ENCODE measurements at places on chromosomes 3 and 15. TPM values are rescaled to one million over a fixed set of nuclear protein-coding genes. Genes with fewer than 3 reads are reported as not detected.
A peak's percentile ranks its signal among the peaks of the same experiment; 100 is the strongest.

GRCh38 chr3:41638381-41638780, 323.5 kb downstream of the ULK4 start:
- no peak for DNase-seq

GRCh38 chr15:28125673-28126651, 26.8 kb upstream of the OCA2 start:
- no peak for DNase-seq

DNA sequence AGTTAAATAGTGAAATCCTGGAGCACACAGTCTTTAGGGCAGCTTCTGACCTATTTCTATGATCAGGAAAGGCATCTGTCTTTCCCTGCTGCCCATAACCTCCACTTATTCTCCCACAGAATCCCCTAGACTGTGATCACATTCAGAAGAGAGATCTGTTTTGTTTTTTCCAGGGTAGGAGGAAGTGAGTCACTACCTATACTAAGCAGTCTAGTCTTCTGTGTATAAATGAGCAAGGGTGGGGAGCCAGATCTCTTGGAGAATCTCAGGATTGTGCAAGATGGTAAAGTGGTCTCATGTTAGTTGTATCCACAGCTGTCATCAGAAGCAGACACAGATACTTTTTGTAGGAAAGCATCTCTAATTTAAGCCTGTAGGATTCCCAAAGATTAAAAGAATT, 11.8 kb upstream of the FBXO22 start:
- DNase-seq: no peak

The GRM2 gene
- 0.05 TPM for total RNA-seq

DNA sequence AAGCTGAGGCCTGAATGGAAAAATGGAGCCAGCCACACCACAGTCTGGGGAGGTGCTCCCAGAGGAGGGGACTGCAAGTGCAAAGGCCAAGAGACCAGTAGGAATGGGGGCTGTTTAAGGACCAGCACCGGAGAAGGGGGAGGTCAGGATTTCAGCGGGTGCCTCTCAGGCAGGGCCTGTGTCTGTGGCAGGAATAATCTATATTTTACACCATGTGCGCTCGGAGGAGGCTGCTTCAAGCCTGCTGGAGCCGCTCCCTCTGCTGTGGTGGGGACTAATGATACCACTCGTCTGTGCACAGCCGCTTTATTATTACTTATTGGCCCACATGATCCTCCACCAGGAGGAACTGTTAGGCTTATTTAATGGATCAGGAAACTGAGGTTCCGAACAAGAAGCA, 45.3 kb downstream of the TPRA1 start:
- no peak for DNase-seq

GRCh38 chr3:188309437-188310269, 155.7 kb downstream of the LPP start:
- peak; percentile 54 for DNase-seq

The GOLGA8M gene
- not detected for total RNA-seq

DNA sequence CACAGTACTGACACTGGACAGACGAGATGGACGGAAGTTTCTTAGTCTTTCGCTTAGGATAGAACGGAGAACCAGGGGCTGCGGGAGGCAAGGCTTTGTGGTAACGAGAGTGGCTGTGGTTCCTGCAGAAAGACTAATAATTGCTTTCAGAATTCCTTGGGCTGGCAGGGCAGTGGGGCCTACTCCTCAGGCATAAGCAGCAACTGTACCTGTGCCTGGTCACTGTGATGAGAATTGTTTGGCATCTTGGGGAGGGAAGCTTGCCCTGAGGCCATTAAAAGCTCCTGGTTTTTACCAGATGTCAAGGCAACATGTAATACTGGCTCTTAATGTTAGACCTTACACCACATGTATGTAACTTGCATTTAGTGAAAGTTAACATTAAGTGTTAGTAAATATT, 7.6 kb downstream of the NIPA2 start:
- no peak for DNase-seq

DNA sequence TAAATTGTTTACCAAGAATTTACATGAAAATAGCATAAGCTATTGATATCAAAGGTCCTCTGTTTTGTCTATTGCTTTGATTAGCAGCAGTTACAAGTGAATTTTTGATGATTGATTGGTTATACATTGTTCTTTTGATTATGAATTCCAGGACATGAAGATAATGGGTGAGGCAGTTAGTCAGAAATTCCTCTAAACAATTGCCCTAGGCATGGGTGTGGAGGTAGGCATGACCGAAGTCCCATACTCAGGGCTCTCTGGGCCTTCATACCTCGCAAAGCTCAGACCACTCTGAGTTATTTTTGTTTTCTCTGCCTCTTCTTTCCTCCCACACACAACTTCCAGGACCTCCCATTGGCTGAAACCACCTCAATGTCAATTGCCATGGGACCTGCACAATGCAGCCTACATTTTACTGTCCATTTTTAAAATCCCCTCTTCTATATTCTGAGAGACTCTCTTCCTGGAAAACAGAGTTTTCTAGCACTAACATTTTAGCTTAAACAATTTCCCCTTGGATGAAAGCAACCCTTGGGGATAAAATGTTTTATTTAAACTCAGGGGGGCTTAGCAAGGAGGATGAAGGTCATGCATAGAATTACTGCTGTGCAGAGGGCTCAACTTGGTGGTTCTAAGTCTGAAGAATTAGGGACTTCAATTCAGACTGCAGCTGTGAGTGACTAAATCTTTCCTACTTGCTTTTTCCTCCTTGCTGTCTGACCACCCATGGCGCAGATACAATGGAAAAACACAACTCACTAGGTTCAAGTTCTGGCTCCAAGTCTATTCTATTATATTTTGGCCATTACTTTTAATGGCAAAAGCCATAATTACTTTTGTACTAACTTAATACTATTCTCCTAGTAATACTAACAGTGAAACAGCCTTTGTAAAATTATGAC, 594.8 kb downstream of the NTRK3 start:
- DNase-seq: no peak

The PIK3R4 gene
- total RNA-seq: 23.0 TPM

DNA sequence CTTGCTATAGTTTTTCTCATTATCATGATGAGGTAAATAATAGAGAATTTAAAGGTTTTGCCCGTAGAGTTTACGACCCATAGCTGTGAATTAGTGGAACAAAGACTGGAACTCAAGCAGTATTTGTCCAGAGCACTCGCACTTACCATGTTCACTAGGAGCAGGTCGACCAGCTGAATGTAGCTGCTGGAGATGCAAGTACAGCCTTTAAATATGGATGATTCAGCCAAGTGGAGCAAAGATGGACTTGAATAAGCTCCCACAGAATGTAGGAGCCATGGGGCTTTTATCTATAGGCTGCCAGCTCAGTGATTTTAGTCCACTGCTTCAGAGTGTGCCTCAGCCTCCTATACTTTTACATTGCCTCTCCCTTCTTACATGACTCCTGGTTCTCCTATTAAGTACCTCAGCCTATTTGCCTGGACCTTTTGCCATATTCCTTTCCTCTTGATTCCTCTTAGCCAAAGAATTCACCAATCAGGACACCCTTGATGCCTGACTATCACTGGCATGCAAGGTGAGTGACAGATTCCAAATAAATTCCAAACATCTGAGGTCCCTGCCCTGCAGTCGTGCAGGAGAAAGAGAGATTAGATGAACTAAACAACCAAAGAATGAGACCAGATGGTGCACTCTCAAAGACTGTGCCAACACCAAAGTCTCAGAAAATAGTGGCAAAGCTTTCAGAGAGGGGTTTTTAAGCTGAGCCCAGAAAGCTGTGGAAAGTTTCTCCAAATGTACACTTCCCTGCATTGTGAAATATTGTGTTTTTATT, 3.9 kb downstream of the MKRN3 start:
- no peak for DNase-seq

DNA sequence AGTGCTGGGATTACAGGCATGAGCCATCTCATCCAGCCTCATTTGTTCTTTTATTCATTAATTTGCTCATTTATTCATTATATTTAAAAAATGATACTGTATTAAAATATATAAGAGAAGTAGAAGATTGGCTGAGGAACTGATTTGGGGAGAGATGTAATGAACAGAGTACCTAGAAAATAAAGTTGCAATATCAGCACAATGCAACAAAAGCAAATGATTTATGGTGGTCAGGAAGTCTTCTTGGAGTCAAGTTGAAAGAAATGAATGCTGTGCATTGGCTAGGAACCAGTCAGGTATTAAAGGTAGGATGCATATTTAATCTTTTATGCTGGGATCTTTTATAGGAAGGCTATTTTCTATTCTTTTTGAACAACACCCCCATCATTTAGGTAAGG, 152.2 kb downstream of the C3orf38 start:
- no peak for DNase-seq

The LRRC31 gene
- not detected for total RNA-seq

DNA sequence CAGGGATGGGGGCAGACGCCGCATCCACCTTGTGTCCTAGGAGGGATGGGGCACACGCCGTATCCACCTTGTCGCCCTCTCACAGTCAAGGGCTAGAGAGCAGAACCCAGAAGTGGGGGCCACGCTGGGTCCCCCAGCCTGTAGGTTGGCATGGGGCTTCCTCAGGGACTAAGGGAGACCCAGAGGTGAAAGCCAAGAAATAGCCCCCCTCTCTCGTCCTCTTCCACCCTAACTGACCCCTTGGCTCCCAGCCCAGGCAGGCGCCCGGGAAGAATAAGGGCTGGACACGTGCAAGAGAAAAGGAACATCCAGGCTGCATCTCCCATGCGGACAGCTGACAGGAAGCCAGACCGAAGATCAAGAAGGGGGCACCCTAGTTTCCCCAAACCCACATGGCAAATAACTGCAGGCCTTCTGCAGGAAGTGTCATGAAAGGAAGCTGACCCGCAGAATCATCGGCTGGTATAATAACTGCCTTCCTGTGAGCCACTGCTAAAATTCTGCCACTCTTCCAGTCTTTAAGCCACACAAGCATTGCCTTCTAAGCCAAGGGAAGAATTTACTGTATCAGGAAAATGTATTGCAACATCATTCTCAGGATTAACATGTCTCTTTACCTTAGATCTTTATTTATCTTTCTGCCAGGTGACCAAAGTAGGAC, 38.5 kb upstream of the TFRC start:
- no peak for DNase-seq

The NAA80 gene
- total RNA-seq: 9.0 TPM

DNA sequence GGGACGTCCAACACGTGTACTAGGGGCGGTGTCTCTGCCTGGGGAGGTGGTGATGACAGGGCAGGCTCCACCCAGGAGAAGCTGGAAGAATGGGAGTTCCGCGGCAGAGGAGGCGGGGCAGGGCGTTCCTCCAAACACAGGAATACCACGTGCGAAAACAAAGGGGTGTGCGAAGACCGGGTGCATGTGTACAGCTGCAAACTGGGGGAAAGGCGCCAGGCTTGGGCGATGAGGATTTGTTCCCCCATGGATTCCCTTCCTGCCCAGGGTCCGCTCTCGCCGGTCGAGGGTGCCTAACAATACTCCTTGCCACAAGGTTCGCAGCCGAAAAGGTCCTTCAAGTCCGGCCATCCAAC, 500 bp upstream of the ZSCAN2 start:
- no peak for DNase-seq

- DNase-seq: peak; percentile 26
Measured at GRCh38 chr15:50685976-50686468, 575 bp downstream of the TRPM7 start.

- DNase-seq: no peak
Measured at GRCh38 chr3:190810957-190811356, 51.5 kb downstream of the GMNC start.
